Activated naive CD8-positive, alpha-beta T cell treated with anti-CD3 and anti-CD28 coated beads, Interleukin-2, amount 10 ng/mL, durations not matched to agents 7 days and 5 days (primary cell): ENCODE measurements at places on chromosomes 1 and 21.

DNA sequence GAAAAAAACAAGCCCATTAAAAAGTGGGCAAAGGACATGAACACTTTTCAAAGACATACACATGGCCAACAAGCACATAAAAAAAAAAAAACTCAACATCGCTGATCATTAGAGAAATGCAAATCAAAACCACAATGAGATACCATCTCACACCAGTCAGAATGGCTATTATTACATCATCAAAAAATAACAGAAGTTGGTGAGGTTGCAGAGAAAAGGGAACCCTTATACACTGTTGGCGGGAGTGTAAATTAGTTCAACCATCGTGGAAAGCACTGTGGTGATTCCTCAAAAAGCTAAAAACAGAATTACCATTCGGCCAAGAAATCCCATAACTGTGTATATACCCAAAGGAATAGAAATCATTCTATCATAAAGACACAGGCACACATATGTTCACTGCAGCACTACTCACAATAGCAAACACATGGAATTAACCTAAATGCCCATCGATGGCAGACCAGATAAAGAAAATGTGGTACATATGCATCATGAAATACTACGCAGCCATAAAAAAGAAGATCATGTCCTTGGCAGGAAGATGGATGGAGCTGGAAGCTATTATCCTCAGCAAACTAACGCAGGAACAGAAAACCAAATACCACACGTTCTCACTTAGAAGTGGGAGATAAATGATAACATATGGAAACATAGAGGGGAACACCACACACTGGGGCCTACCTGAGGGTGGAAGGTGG lies 70.1 kb downstream of the INTS7 start:
- H3K4me3 ChIP-seq = no peak overlapping the region
- H3K36me3 ChIP-seq = peaks cover 54% of the 10 kb centered on the region
- no peak for DNase-seq
- no peak overlapping the region for H3K27ac ChIP-seq
- peaks cover 2% of the 10 kb centered on the region for H3K4me1 ChIP-seq

DNA sequence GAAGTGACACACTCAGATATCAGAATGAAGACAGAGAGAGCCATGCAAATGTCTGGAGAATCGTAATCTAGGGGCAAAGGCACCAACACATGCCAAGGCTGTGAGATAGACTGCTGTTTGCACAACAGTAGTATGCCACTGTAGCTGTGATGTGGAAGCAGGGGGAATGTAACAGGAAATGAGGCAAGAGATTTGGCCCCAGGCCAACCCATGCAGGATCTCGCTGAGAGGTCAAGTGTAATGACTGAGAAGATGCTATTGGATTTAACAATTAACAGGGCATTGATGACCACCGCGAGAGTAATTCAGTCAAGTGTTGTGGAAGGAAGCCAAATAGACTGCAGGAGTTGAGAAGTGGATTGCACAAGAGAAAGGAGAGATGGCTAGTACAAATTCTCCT lies 107.3 kb upstream of the ST6GALNAC5 start:
- H3K4me1 ChIP-seq = peaks cover 2% of the 10 kb centered on the region
- no peak overlapping the region for H3K27ac ChIP-seq
- no peak for DNase-seq
- H3K27me3 ChIP-seq = peaks cover 8% of the 10 kb centered on the region
- H3K36me3 ChIP-seq = no peaks in the 10 kb centered on the region

- peaks cover 38% of the 10 kb centered on the region for H3K36me3 ChIP-seq
- H3K27me3 ChIP-seq = no peaks in the 10 kb centered on the region
- H3K4me3 ChIP-seq = peak overlapping the region; percentile 52
- H3K27ac ChIP-seq = peak overlapping the region; percentile 79
- peaks cover 27% of the 10 kb centered on the region for H3K4me1 ChIP-seq
These were observed 6.4 kb upstream of the TMCO2 start for GRCh38 chr1:40241362-40241761.

- no peaks in the 10 kb centered on the region for H3K36me3 ChIP-seq
- H3K4me1 ChIP-seq = peaks cover 9% of the 10 kb centered on the region
- peak; percentile 31 for DNase-seq
- no peaks in the 10 kb centered on the region for H3K27me3 ChIP-seq
- H3K4me3 ChIP-seq = no peak overlapping the region
These were observed 68.0 kb downstream of the TRIM11 start for GRCh38 chr1:228338521-228339051.

DNA sequence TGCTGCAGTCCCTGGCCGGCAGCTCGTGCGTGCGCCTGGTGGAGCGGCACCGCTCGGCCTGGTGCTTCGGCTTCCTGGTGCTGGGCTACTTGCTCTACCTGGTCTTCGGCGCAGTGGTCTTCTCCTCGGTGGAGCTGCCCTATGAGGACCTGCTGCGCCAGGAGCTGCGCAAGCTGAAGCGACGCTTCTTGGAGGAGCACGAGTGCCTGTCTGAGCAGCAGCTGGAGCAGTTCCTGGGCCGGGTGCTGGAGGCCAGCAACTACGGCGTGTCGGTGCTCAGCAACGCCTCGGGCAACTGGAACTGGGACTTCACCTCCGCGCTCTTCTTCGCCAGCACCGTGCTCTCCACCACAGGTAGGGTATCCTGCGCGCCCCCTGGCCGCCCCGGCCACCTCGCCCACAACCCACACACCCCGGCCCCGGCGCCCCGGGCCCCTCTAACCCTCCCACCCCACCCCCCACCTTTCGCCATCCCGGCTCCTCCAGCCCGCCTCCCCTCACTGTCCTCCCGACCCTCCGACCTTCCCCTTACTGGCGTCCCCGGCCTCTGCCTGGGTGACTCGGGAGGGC lies 352 bp downstream of the KCNK1 start:
- peaks cover 55% of the 10 kb centered on the region for H3K27me3 ChIP-seq
- H3K4me3 ChIP-seq = peak overlapping the region; percentile 27
- no peaks in the 10 kb centered on the region for H3K4me1 ChIP-seq
- DNase-seq = peak; percentile 27

DNA sequence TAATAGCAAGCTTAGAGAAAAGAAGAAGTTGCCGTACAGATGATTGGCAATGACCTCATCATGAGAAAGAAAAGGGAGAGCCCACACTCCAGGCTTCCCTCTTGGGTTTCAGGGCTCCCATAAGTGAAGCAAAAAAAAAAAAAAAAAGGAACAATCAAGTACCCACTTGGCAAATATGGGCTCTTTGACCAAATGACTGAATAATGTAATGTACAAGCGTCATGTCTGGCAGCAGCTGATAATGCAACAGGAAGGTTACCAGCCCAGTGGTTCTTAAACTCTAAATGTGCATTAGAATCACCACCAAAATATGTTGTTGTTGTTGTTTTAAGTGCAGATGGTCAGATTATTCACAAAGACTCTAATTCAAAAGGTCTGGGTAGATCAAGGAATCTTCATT lies 13.5 kb downstream of the TNFSF4 start:
- H3K4me1 ChIP-seq = peaks cover 25% of the 10 kb centered on the region
- H3K4me3 ChIP-seq = no peak overlapping the region
- H3K27me3 ChIP-seq = no peaks in the 10 kb centered on the region
- H3K36me3 ChIP-seq = peaks cover 17% of the 10 kb centered on the region

DNA sequence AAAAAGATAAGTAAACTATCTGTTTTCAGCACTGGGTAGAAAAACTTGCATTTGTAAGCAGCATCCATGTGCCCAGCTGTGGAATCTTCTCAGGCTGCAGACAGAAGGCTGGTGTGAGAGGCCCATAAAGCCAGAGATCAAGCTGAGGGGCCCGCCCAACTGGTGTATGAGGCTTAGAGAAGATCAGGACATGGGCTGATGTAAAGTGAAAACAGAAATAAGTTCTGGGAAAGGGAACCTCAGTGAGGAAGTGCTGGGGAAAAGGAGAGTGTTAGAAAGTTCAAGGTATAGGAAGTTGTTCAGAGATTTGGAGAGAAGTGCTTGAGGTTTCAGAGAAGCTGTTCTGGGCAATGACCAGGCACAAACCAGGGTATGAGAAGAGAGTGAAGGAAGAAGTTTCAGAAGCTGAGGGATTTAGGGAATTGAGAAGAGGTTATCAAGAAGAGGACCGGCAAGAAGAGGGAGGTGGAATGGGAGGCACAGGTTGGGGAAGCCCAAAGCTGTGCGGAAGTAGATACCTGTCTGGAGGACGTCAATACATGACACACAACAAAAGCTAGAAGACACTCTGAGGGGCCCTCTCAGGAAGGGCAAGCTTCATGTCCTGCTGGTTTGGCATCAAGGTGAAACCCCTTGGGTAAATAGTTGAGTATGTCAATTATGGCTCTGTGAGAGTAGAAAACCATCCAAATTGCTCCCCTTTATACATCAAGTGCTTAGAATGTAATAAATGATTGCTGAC lies 2.7 kb upstream of the CD5L start:
- H3K36me3 ChIP-seq = no peaks in the 10 kb centered on the region
- H3K27ac ChIP-seq = no peak overlapping the region
- H3K27me3 ChIP-seq = peaks cover 2% of the 10 kb centered on the region
- DNase-seq = no peak

DNA sequence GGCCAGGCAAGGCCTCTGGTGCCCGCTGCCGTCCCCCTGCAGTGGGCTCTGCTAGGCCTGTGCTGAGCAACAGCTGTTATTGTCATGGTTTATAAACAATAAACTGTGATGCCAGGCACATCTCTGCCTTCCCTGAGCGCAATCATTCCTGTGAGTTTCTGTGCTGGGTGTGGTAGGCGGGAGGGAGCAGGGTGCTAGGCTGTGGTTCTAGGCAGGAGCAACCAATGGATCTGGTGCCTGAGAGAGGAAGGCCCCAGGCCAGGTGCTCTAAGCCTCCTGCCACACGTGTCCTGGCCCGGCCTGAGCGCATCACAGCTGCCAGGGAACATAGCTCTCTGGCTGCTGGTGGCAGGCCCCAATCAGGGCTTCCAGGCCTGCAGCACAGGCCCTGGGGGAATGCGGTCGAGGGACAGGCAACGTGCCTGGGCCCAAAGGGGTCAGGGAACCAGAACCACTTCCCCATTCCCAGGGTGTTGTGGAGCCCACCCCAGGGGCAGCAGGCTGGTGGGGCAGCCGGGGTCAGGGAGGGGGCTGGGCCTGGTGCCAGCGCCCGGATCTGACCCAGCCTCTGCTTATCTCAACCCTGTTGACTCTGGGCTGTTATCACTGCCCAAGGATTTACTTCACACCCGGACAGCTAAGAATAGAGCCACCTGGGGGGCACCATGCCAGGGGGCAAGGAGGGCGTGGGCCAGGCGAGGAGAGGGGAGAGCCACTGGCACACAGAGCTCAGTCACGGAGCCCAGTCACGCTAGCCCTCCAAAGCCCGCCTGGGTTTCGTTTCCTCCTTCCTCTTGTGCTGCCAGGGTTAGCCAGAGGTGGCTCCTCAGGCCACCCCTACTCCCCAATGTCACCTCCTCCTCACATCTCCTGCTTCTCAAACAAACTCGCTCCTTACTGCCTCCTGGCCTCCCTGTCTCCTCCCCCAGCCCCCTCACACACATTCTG lies 11.5 kb downstream of the TRIM46 start:
- H3K27ac ChIP-seq = no peak overlapping the region
- H3K36me3 ChIP-seq = peaks cover 11% of the 10 kb centered on the region

GRCh38 chr1:213425376-213426030 lies 374.5 kb downstream of the RPS6KC1 start:
- no peak overlapping the region for H3K4me3 ChIP-seq
- DNase-seq = no peak
- no peaks in the 10 kb centered on the region for H3K4me1 ChIP-seq
- no peaks in the 10 kb centered on the region for H3K36me3 ChIP-seq

DNA sequence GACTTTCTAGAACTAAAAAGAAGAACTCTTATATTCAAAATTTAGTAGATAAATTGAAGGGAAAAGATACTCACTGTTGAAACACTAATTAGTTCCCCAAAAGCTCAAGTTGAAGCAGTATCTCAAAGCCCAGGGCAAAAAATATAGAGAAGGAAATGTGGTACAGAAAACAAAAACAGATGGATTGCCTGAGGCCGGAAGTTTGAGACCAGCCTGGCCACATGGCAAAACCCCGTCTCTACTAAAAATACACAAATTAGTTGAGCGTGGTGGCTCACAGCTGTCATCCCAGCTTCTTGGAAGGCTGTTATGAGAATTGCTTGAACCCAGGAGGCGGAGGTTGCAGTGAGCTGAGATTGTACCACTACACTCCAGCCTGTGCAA lies 36.0 kb downstream of the FAM177B start:
- H3K27me3 ChIP-seq = peaks cover 9% of the 10 kb centered on the region
- peaks cover 8% of the 10 kb centered on the region for H3K4me1 ChIP-seq
- H3K4me3 ChIP-seq = peak overlapping the region; percentile 18
- H3K36me3 ChIP-seq = no peaks in the 10 kb centered on the region
- H3K27ac ChIP-seq = peak overlapping the region; percentile 21

GRCh38 chr1:205811660-205812059 lies 1.3 kb downstream of the SLC41A1 start:
- peaks cover 9% of the 10 kb centered on the region for H3K36me3 ChIP-seq
- H3K27ac ChIP-seq = peak overlapping the region; percentile 84
- H3K4me3 ChIP-seq = peak overlapping the region; percentile 93
- peaks cover 7% of the 10 kb centered on the region for H3K27me3 ChIP-seq

DNA sequence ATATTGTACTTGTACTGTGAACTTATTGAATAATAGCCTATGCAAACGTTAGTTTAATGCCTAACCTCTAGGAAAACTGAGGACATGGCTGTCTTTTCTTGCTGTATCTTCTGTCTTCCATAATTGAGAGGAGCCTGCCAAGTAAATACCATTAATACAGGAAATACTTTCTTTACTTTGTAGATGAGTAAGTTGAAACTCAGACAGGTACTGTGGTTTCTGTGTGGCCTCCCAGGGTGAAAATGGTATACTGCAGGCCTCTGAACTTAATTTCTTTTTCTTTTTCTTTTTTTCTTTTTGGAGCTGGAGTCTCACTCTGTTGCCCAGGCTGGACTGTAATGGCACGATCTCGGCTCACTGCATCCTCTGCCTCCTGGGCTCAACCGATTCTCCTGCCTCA lies 208.8 kb upstream of the ADGRL4 start:
- no peak overlapping the region for H3K27ac ChIP-seq
- no peaks in the 10 kb centered on the region for H3K27me3 ChIP-seq
- no peak for DNase-seq
- no peaks in the 10 kb centered on the region for H3K36me3 ChIP-seq
